ENCODE measurements at places on chromosomes 4 and X.

GRCh38 chr4:122930862-122931261, 8.5 kb upstream of the NUDT6 start:
- DNase-seq = no peak

DNA sequence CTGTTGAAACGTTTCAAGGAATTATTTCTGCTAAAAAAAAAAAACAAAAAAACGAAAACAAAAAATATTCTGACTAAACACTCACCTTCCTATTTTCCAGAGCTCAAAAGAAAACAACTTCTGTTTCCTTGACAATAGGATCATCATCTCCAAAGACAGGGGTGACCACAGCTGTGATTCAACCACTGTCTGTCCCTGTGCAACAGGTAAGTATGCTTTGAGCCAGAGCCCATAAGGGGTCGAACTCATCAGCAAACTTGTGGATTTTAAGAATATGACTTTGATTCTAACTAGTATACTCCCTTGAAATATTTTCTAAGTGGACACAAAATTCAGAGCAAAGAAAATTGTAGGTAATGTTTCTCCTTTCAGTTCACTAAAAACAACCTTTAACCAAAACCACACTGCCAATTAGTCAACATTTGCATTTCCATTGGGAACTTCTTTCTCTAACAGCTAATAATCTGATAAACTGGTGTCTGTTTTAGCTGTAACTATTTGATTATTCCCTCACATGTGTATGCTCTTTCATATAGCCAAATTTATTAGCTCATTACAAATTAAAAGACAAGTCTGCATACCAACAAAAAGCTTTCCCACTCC, 186.1 kb downstream of the PALLD start:
- DNase-seq = no peak

GRCh38 chr4:144595681-144596080, 50.3 kb upstream of the HHIP start:
- no peak for DNase-seq

DNA sequence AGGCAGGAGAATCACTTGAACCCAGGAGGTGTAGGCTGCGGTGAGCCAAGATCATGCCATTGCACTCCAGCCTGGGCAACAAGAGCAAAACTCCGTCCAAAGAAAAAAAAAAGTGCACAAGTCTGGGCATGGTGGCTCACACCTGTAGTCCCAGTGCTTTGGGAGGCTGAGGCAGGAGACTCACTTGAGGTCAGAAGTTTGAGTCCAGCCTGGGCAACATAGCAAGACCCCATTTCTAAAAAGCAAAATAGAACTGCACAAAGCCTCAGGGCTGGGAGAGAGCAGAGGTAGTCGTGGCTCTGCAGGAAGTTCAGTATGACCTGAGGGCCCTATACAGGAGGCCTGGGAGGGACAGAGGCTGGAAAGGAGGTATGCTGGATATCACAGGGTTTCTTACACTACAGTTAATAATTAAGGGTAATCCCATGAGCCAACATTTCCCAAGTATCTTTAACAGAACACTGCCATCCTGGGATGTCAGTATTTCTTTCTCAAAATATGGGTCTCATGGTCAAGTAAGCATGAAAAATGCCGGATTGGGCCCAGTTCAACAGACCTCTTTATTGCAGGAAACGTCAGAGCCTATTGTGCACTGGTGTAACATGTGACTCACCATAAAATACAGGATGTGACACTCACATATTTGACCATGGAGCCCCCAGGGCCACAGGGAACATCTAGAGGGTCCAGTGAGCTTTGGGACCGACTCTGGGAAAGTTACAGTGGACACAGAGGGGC, 37.8 kb downstream of the ACSL1 start:
- DNase-seq = no peak

- DNase-seq = no peak
These were observed 82.5 kb upstream of the GC start for GRCh38 chr4:71866212-71866885.
